Small intestine (tissue), 16 donors: ENCODE measurements at places on chromosomes 6 and 20.

DNA sequence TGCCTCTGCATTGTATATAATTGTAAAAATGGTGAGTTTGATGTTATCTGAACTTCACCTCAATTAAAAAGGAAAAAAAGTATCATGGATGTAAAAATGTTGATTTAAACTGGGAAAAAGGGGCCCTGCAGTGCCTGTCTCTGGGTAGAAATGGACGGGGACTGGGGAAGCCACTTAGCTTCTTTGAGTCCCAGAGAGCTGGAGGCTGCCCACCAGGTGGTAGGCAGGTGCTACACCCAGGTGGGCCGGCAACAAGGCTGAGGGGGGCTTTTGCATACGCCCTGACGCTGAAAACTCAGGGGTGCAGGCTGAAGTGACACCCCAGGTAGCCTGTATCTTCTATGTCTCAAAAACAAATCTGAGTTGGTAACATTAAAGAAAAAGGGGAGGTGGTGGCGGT is 118.2 kb downstream of the SULF2 start:
- DNase-seq = no peak

- no peak for DNase-seq
Measured at GRCh38 chr6:134435814-134436280, 117.9 kb upstream of the SGK1 start.

DNA sequence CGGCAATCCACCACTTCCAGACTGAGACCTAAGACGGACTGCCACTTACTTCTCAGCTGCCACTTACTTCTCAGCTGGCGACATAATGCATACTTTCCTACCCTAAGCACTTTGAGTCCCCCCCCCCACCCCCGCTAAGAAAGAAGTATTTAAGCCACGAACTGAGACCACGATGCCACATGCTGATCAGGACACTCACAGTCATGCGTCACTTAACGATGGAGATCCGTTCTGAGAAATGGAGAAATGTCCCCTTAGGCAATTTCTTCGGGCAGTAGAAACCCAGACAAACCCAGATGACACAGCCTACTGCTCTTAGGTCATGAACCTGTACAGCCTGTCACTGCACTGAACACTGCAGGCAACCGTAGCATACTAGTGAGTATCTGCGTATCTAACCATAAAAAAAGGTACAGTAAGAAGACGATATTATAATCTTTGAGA is 690 bp downstream of the IFNGR1 start:
- peak; percentile 70 for DNase-seq

DNA sequence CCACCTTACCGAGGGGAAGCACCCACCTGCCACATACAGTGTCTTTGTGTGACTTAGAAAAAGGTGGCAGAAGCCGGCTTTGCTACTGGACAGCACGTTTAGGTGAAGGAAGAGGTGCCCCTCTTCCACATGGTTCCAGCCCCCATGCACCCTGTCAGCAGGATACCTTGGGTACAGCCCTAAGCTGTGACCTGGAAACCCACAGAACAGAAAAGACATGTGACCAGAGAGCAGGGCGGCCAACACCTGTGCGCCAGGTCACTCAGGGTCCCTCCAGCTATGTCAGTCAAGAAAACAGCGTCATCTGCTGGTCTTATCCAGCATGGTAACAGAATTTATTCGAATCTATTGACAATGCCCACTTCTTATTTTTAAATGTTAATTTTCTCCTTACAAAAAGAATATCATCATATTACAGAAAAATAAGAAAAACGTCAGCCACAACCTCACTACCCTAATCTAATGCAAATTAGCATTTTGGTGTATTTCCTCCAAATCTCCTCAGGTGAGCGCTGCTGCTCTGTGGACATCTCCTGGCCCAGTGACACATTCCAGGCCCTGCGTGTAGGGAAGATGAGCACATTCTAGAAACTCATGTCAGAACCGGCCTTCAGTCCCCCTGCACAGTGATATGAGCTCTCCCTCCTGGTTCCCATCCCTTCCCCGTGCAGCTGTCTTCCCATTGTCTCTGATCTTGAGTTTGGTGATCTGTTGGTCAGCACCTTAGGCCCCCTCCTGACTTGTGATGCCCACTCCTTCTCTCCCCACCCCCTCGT is 37.2 kb downstream of the GTF2H5 start:
- DNase-seq = peak; percentile 14

DNA sequence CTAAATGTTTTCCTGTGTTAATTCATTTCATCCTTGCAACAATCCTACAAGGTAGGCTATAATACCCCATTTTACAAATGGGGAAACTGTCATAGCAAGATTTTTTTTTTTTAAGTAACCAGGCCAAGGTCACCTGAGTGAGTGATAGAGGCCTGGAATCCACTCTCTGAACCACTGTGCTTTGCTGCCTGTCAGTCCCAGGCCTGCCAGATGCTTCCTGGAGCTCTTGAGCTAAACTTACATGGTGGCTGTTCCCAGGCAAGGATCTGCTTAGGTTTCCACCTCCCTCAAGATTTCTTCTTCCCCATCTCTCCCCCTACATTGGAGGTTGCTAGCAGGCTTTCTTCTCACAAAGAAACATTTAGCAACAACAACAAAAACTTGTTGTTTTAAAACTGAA is 32.7 kb upstream of the RNF8 start:
- no peak for DNase-seq

- no peak for DNase-seq
Measured at GRCh38 chr6:72873433-72873832, 251.6 kb downstream of the KCNQ5 start.

DNA sequence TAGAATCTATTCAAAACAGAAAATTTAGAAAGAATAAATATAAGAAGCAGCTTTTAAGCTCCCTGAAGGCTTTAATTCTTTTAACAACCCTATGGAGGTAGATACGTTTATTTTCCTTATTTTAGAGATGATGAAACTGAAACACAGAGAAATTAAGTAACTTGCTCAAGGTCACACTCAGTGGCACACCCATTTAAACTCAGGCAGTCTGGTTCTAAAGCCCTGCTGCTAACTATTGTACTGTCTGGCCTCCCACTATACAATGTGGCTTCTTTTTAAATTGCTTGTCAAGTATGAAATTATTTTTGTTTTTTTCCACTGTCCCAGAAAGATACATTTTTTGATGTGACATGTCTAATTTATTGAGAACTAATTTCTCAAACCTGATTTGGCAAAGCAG is 55.7 kb downstream of the FAM217A start:
- DNase-seq = peak; percentile 46

DNA sequence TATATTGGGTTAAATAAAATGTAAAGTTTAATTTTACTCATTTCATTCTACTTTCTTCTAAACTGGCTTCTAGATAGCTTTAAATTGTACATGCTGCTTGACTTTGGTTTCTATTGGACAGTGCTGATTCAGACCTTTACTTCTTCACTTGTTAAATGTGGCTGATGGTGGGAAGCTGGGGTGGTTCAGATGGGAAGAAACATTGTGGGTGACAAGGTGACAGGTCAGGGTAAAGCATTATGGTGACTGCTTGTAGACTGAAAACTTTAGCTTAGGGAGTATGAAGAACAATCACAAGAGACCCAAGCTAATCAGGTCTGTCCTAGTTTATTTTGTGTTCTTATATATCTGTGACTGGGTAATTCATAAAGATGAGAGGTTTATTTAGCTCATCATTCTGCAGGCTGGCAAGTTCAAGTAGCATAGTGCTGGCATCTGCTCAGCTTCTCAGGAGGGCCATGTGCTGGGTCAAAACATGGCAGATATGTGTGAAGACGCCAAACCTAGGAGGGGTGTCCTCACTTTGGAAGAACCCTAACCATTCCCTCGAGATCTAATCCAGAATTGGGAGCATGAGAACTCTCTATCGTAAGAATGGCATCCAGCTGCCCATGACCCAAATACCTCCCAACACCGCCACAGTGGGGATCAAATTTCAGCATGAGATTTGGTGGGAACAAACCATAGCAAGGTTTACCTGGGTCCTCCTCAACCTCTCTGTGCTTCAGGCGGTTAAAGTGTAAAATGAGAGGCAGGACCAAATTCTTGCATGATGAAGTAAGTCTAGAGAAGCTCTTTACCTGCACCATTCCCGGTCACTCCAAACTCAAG is 102.8 kb downstream of the FYN start:
- DNase-seq = no peak

DNA sequence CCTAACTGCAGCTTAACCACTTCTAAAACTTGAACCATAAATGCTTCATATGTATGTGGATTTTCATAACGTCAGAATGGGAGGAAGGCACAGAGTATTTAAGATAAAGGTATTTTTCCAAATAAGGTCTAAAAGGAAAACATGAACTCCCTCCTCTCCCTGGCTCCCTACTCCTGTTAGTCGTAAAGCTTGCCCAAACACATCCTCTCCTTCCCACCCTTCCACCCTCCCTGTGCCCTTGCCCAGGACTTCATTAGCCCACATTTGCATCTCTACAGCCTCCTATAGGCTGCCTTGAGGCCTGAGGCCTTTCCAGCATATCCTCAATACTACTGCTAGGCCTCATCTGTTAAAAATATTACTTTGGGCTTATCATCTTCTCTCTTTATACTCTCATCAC is 17.1 kb upstream of the SMIM13 start:
- DNase-seq = no peak

DNA sequence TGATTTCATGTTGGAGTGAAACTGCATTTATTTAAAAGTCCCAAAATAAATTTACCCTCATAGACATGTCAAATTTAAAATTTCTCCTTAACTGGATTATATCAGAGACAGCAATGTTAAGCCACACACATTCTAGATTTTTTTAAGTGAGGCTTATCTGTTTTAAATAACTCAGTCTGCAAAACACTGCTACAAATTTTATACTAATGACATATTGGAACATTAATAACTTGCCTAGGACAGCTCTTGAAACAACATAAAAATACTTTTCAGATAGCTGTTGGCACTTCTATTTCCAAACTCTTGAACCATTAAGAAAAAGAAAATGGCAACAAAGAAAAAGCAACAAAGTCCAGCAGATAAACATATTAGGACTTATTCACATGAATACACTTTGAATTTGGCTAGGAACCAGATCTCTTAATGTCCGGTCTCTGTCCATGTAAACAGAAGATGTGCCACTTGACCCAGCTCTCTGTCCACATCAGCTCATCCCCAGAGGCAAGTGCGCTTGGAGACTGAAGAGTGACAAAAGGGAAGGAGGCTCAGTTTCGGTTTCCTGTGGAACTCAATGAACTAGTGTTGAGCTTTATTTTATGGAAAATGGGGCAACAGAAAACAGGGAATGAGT is 219.3 kb upstream of the THBS2 start:
- DNase-seq = no peak

DNA sequence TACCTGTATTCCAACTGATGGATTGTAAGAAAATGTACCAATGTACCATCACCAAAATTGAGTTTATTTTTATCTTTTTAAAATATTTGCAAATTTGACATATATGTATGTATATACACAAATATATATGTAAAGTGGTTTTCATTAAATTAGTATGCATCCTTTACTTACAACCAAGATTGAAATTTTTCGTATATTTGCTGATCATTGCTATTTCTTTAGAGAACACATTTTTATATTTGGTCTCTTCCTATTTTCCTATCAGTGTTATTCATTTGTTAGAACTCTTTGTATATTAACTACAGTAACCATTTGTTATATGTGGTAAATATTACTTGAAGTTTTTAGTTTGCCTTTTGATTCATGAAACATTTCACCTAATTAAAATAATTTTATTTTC is 74.2 kb downstream of the MTFR2 start:
- no peak for DNase-seq

DNA sequence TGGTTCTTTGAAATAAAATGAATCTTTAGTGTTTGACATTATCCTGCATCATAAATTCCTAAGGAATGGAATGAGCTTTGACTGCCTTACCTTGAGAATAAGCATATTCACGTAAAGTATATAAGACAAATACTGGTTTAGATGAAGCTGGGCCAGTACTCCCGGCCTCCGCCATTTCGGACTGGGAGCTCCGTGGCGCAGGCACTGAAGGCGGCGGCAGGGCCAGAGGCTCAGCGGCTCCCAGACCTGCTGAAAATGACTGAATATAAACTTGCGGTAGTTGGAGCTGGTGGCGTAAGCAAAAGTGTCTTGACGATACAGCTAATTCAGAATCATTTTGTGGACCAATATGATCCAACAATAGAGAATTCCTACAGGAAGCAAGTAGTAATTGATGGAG is 76.2 kb upstream of the FAM83B start:
- DNase-seq = no peak

DNA sequence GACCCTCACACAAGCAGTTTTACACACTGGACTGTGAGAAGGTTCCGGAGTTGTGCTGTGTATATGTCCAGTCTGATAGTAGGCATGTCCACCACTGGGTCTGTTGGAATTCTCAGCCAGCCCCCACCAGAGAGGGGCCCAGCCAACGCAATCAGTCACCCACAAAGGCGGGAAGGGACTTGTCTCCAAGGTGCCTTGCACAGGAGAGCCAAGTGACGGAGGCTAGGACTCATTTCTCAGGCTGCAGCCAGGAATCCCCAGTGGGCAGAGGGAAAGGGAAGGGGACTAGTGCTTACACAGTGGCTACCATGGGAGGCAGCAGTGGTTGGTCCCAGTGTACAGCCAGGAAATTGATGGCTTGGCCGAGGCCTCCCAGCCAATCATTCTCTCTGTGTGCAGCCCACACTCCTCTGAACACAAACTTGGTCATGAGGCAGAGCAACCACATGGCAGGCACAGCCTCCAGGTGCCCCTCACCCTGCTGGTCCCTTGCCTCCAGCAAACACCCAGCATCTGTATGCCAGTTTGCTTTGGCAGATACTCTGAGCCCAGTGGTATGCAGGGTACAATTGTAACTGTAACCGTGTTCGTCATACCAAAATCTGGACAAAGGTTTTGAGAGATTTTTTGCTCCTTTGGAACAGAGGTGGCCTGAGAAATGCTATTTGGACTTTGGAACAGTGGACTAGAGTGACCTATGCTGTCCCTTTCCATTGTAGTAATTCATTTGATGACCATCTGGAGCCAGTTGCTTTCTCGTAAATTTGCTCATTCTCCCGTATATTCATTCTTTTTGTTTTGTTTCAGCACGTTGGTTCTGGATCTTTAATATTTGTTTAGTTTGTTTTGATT is 72.9 kb upstream of the MYL9 start:
- peak; percentile 28 for DNase-seq

- peak; percentile 40 for DNase-seq
Measured at GRCh38 chr6:1667012-1667804, 57.5 kb downstream of the FOXC1 start.

GRCh38 chr6:151229401-151230276 is 10.1 kb upstream of the AKAP12 start:
- no peak for DNase-seq

DNA sequence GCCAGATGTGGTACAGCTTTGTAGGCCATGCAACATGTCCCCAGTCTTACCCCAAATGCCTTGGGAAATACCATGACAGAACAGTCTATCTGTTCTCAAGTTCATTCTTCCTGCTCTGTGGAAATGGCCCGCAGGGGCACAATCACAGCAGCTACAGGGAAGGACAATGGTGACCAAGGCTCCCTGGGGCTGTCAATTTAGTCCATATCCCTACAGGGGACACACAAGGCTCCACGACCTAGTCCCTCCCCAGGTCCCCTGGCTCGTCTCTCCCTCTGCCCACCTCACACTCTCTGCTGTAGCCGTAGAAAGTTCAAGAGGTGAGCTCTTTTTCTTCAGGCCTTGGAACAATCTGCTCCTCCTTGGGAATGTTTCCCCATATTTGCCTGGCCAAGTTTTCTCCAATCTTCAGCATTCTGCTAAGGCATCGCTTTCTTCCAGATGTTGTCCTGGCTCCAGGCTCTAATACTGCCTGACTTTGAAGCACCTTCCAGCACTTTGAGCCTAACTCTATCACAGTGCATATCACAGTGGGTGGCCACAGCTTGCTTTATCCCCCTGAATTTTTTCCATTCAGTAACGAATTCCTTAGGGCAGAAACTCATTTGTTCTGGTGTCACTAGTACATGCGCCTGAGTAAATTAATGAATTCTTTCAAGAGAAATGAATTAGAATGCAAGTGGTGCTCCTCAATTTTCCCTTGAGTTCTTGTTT is 92.6 kb downstream of the MAP3K7 start:
- DNase-seq = no peak
